Left ventricle myocardium inferior (tissue), 1 donor: ENCODE measurements at places on chromosomes 13 and 19. TPM values are rescaled to one million over a fixed set of nuclear protein-coding genes. Genes with fewer than 3 reads are reported as not detected.

ESD gene
- 98.5 TPM for total RNA-seq

SIX5 gene
- total RNA-seq = 21.8 TPM

DNA sequence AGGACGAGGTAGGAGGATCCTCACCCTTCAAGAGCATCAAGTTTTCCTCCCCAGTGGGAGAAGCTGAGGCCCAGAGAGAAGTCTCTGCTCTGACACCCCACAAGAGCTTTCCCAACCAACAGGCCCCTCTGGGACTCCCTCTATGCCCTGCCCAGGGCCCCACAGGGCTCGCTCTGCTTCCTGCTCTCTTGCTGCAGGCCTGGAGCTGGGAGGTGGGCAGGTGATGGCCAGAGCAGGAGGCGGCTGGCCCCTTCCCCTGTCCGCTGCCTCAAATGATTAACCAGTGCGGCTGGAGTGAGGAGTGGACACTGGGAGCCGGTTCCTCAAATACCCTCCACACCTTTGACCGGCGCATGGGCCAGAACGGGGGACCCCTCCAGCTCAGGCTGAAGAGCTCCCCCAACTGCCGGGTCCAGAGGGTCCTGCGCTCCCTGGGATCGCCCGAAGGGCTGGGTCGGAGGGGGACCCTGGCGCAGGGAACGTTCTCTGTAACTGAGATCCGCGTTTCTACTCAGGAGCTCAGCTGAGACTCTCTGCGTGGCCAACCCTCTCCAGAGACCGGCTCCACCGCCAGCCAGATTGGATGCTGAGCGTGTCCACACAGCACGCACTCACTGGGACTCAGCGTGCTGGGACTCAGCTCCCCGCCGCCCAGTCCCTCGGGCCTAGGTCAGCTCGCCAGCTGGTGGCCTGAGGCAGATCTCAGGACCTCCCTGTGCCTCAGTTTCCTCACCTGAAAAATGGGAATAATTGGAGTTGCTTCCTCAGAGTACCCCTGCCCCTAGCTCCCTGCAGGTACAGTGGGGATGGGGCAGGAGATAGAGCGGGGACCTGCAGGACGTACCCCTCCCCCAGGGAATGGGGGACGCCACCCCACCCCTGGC, 6.7 kb upstream of the ONECUT3 start:
- no peak for DNase-seq

DNA sequence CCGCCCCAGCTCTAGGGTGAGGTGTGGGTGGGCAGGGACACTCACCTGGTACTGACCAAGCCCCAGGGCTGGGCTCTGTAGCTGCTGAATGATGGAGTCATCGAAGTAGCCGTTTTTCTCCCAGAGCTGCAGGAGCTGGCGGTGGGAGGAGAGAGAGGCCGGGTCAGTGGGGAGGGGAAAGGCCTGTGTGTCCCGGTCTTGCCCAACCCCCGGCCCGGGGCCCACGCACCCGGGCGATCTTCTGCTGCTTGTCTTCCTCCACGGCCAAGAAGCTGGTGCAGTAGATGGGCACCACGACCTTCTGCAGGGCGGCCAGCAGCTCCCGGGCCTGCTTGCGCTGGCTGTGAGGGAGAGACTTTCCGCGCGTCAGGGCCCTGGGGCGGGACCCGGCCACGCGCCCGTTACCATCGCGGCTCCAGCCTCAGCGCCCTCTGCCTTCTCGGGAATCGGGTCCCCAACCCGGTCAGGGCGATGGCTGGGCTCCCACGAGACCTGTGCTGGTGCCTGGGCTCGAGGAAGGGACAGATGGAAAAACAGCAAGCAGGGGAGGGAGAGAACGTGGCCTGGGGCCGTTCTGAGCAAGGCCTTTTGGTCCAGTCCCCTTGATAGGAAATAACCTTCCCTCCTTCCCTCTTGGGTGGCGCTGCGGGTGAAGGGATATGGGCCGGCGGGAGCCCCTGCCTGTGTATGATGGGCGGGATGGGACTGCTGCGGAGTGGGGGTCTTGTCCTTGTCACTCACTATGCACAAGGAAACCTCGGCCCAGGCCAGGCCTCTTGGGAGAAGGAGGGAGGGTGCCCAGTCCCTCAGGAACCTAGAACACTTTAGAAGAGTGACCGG, 11.5 kb downstream of the CHERP start:
- DNase-seq = no peak

DNA sequence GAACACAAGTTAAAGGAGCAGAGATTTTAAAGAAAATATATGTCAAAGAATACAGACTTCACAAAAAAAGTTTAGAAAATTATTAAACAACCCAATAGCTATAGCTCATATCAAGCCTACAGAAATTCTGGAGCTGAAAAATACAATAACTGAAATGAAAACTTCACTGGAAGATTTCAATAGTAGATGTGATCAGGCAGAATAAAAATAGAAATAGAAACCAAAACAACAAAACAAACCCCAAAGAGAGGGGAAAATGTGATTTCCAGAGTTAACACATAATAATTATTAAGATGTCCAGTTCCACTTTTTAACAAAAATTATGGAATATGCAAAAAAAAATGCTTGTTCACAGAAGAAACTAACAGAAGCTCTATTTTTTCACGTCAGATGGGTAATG, 23.6 kb downstream of the LRRC63 start:
- DNase-seq = no peak

DNA sequence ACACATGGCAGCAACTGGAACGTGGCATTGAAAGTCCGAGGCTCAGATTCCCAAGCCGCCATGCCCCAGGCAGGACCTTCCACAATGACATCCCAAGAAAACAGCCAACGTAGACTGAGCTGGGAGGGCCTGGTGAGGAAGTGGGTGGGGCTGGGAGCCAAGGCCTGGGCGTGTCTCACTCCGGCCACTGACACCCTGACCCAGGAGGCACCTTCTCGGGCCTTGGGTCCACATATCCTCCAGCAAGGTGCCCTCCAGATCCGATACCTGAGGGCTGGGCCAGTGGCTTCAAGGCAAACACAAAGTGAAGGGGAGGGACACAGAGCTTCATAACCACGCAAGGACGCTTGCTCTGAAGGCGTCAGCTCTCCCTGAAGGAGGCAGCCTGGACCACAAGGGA, 43.0 kb downstream of the RAB20 start:
- no peak for DNase-seq

- DNase-seq = no peak
Observed at GRCh38 chr13:99376132-99376531, 68.9 kb upstream of the GPR183 start.

- no peak for DNase-seq
Observed at GRCh38 chr13:109151255-109151654, 521.8 kb downstream of the MYO16 start.

- no peak for DNase-seq
Observed at GRCh38 chr19:41928754-41929535, 696 bp upstream of the ERFL start.
